ENCODE measurements at places on chromosomes 5 and 9.

- H3K36me3 ChIP-seq, result no peaks in the 10 kb centered on the region
- H3K4me1 ChIP-seq, result peaks cover 50% of the 10 kb centered on the region
- H3K27me3 ChIP-seq, result no peaks in the 10 kb centered on the region
- peak overlapping the region; percentile 86 for H3K4me3 ChIP-seq
- peak overlapping the region; percentile 91 for H3K27ac ChIP-seq
- no peak for DNase-seq
Measured at GRCh38 chr9:121268598-121268850, 562 bp downstream of the GSN start.

GRCh38 chr5:174400461-174400860 is 323.9 kb upstream of the MSX2 start:
- H3K4me3 ChIP-seq, result no peak overlapping the region
- H3K4me1 ChIP-seq, result no peaks in the 10 kb centered on the region
- DNase-seq, result no peak
- peaks cover 16% of the 10 kb centered on the region for H3K27me3 ChIP-seq

- no peaks in the 10 kb centered on the region for H3K4me1 ChIP-seq
- H3K27ac ChIP-seq, result no peak overlapping the region
- H3K4me3 ChIP-seq, result no peak overlapping the region
- H3K36me3 ChIP-seq, result no peaks in the 10 kb centered on the region
Measured at GRCh38 chr5:15267966-15268365, 232.0 kb upstream of the FBXL7 start.

DNA sequence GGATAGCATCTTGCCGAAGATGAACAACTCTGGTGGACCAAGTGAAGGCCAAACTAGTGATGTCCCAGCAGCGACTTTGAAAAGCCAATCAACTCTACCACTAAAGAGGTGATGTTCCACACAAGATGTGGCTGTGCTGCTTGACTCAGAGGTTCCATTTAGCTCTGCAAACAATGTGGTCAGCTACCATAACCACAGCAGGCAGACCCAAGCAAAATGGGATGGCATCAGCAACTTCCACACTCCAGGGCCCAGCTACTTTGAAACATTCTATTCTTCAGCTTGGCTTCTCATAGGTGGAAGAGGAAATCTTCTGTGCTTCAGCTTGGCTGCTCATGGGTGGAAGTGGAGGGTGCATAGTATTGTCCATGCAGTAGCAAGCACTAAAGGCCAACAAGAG is 70.5 kb downstream of the IRX2 start:
- DNase-seq, result no peak
- no peak overlapping the region for H3K4me3 ChIP-seq
- H3K4me1 ChIP-seq, result no peaks in the 10 kb centered on the region
- H3K27ac ChIP-seq, result no peak overlapping the region
- no peaks in the 10 kb centered on the region for H3K27me3 ChIP-seq
- H3K36me3 ChIP-seq, result no peaks in the 10 kb centered on the region

GRCh38 chr9:73683862-73684591 is 532.4 kb downstream of the ANXA1 start:
- DNase-seq, result no peak
- H3K27me3 ChIP-seq, result no peaks in the 10 kb centered on the region
- H3K36me3 ChIP-seq, result peaks cover 5% of the 10 kb centered on the region
- H3K4me1 ChIP-seq, result no peaks in the 10 kb centered on the region
- H3K27ac ChIP-seq, result no peak overlapping the region
- no peak overlapping the region for H3K4me3 ChIP-seq

DNA sequence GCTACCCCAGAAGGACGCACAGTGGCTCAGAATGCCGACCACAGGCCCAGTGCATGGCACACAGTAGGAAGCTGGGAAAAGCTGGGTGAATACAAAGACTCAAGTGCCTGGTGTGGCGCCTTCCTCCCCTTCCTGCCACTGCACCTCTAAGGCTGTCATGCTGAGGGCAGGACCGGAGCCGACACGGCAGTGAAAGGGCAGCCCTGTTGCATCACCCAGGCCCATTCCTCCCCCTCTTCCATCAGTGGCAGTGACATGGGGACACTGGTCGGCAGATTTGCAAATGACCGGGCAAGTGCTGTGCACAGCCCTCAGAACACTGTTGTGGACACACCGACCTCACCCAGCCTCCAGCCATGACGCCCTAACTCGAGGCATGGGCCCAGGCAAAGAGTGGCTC is 84.0 kb downstream of the STK10 start:
- H3K4me1 ChIP-seq, result peaks cover 38% of the 10 kb centered on the region
- H3K27me3 ChIP-seq, result no peaks in the 10 kb centered on the region
- DNase-seq, result no peak
- no peak overlapping the region for H3K4me3 ChIP-seq
- peak overlapping the region; percentile 41 for H3K27ac ChIP-seq
- H3K36me3 ChIP-seq, result peaks cover 8% of the 10 kb centered on the region

DNA sequence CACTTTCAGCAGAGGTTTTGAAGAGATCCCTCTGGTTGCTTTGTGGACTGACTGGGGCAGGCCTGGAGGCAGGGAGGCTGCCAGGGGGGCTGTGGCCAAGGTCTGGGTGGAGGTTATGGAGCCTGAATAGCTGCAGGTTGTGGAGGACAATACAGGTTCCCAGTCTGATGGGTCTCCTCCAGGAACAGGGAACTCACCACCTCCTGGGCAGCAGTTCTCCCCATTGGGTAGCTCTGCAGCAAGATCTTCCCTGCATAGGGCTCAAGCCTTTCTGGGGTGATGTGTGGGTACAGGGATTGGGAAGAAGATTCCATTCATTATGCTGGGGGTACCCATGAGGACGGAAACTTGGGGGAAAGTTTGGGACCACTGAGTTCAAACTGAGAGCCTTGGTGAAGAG is 6.8 kb downstream of the AQP3 start:
- no peak overlapping the region for H3K4me3 ChIP-seq
- H3K4me1 ChIP-seq, result peaks cover 7% of the 10 kb centered on the region
- H3K27ac ChIP-seq, result no peak overlapping the region
- no peaks in the 10 kb centered on the region for H3K36me3 ChIP-seq
- no peak for DNase-seq
- H3K27me3 ChIP-seq, result no peaks in the 10 kb centered on the region

GRCh38 chr5:38316544-38317224 is 58.3 kb downstream of the EGFLAM start:
- no peaks in the 10 kb centered on the region for H3K4me1 ChIP-seq
- H3K27ac ChIP-seq, result no peak overlapping the region
- H3K27me3 ChIP-seq, result no peaks in the 10 kb centered on the region
- H3K4me3 ChIP-seq, result no peak overlapping the region
- no peaks in the 10 kb centered on the region for H3K36me3 ChIP-seq

- H3K27me3 ChIP-seq, result no peaks in the 10 kb centered on the region
- H3K27ac ChIP-seq, result no peak overlapping the region
- DNase-seq, result no peak
- H3K4me3 ChIP-seq, result no peak overlapping the region
- H3K36me3 ChIP-seq, result peaks cover 9% of the 10 kb centered on the region
Measured at GRCh38 chr9:13171261-13171660, 108.2 kb downstream of the MPDZ start.

GRCh38 chr9:75086541-75087288 is 1.2 kb downstream of the NMRK1 start:
- no peaks in the 10 kb centered on the region for H3K27me3 ChIP-seq
- peak overlapping the region; percentile 91 for H3K27ac ChIP-seq
- peaks cover 29% of the 10 kb centered on the region for H3K36me3 ChIP-seq
- H3K4me3 ChIP-seq, result peak overlapping the region; percentile 87

DNA sequence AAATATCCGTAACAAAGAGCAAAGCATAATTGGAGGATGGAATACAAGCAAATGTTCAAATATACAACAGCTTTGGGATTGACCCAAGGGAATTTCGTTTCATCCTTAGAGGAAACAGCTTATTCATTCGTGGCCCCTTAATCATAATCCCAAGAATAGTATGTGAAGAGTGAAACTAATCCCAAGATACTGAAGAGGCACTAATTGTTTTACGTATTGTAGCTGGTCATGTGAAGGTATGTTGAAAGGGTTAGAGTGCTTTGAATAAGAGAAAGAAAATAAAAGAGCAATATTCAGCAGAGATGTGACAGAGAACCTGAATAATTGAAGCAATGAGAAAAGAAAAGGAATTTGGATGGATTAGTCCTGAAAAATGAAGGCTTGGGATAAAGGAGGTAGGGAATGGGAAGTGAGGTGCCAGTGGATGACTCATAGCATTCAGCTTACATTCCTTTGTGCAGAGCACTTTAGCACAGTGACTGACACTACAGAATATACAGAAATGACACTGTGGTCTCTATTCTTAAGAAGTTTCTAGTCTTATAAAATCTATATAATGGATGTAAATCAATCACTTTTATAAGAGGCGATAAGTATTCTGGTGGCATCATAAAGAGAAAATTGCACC is 221.9 kb downstream of the TLR4 start:
- H3K4me1 ChIP-seq, result no peaks in the 10 kb centered on the region
- H3K4me3 ChIP-seq, result no peak overlapping the region
- H3K27me3 ChIP-seq, result peaks cover 5% of the 10 kb centered on the region
- no peak overlapping the region for H3K27ac ChIP-seq
- DNase-seq, result no peak

DNA sequence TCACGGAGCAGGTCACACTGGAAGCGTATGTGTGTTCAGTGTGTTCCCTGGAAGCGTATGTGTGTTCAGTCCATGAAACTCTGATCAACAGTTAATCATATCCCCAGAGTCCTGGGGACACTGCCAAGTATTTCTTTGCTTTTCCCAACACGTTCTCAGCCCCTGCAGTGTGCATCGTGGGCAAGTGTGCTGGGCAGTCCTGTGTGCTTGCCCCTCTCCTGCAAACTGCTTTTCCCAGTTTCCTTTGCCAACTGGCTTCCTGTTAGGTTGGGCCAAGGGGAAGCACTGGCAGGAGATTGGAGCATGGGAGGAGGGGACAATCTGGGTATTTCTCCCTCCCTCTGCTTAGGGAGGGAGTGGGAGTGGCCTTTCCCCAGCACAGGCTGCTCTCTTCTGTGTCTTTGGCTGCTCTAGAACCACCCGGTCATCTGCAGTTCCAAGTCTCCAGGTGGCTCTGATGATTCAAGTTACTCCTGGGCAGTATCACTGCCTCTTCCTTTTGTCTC is 36.8 kb upstream of the NEK6 start:
- no peaks in the 10 kb centered on the region for H3K27me3 ChIP-seq
- peak overlapping the region; percentile 10 for H3K27ac ChIP-seq
- DNase-seq, result no peak
- H3K4me1 ChIP-seq, result peaks cover 69% of the 10 kb centered on the region
- H3K36me3 ChIP-seq, result no peaks in the 10 kb centered on the region

DNA sequence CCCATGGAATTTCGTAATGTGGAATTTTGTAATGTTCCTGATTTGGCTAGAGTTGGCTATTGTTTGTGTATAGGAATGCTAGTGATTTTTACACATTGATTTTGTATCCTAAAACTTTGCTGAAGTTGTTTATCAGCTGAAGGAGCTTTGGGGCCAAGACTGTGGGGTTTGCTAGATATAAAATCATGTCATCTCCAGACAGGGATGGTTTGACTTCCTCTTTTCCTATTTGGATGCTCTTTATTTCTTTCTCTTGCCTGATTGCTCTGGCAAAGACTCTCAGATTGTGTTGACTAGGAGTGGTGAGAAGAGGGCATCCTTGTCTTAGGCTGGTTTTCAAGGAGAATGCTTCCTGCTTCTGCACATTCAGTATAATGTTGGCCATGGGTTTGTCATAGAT is 91.0 kb downstream of the NNT start:
- H3K27ac ChIP-seq, result no peak overlapping the region
- DNase-seq, result no peak
- H3K27me3 ChIP-seq, result no peaks in the 10 kb centered on the region
- H3K36me3 ChIP-seq, result peaks cover 35% of the 10 kb centered on the region

DNA sequence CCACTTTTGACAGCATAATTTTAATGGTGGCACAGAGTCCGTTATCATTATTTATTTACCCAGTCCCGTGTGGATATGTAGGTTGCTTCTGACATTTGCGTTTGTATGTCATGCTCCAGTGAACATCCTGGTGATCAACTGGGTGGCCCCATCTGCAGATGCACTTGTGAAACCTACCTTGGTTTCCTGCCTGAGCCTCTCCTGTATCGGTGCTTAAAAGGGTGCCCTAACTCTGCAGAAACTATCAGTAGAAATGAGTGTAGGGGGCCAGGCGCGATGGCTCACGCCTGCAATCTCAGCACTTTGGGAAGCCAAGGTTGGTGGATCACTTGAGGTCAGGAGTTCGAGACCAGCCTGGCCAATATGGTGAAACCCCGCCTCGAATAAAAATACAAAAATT is 92.1 kb upstream of the IER5L start:
- H3K4me1 ChIP-seq, result peaks cover 23% of the 10 kb centered on the region
- peak overlapping the region; percentile 83 for H3K4me3 ChIP-seq
- no peak for DNase-seq
- no peak overlapping the region for H3K27ac ChIP-seq
- no peaks in the 10 kb centered on the region for H3K27me3 ChIP-seq
- no peaks in the 10 kb centered on the region for H3K36me3 ChIP-seq

- DNase-seq, result no peak
- no peaks in the 10 kb centered on the region for H3K36me3 ChIP-seq
- H3K4me1 ChIP-seq, result no peaks in the 10 kb centered on the region
Measured at GRCh38 chr5:93008502-93009207, 572.4 kb downstream of the NR2F1-AS1 start.

GRCh38 chr9:83384214-83384613 is 154.0 kb downstream of the FRMD3 start:
- no peaks in the 10 kb centered on the region for H3K4me1 ChIP-seq
- no peak overlapping the region for H3K27ac ChIP-seq
- H3K36me3 ChIP-seq, result no peaks in the 10 kb centered on the region
- no peaks in the 10 kb centered on the region for H3K27me3 ChIP-seq

- no peaks in the 10 kb centered on the region for H3K27me3 ChIP-seq
- no peak for DNase-seq
- peaks cover 4% of the 10 kb centered on the region for H3K36me3 ChIP-seq
- H3K27ac ChIP-seq, result no peak overlapping the region
Measured at GRCh38 chr9:13139641-13140171, 139.8 kb downstream of the MPDZ start.

DNA sequence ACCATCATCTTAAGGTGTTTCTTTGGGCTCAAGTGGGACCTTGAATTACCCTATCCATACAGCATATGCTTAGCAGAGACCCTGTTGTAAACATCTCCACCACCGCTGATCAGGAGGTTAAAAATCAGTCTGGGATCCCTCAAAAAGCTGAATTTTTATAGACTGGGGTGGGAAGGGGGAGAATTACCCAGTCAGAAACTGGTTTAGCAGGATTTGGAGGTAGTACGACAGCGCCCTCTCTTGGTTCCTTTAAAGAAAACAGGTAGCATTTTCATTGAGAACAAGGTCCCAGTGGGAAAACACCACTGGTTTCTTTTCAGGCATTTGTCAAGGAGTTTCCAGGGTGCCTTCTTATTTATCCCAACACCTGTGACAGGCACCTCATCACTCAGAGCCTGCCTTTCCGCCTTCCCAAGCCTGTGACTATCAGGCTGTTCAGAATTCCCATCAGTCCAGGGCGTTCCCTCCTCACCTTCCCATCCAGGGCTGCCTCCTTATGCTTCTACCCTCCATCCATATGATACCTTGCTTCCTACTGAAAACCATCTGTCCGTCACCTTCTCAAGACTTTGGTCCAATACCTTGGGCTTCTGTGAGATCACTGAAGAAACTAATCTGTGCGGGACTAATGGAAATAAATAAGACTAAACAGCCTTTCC is 203.8 kb upstream of the RAI14 start:
- peaks cover 22% of the 10 kb centered on the region for H3K27me3 ChIP-seq
- H3K27ac ChIP-seq, result no peak overlapping the region
- no peaks in the 10 kb centered on the region for H3K4me1 ChIP-seq
- H3K36me3 ChIP-seq, result no peaks in the 10 kb centered on the region
- H3K4me3 ChIP-seq, result no peak overlapping the region
